ENCODE measurements at places on chromosomes 16 and 17. TPM values are rescaled to one million over a fixed set of nuclear protein-coding genes. Genes with fewer than 3 reads are reported as not detected.

Gene KRT27
- not detected for total RNA-seq

Gene GRB2
- 181 TPM for total RNA-seq

Gene CTRB1
- total RNA-seq = not detected

Gene MAP1LC3B
- total RNA-seq = 49.9 TPM

Gene ITFG1
- total RNA-seq = 26.2 TPM

Gene ELOB
- total RNA-seq = 305 TPM

Gene DNAH2
- total RNA-seq = 0.23 TPM

Gene PLCD3
- total RNA-seq = 4.6 TPM

Gene CDH3
- not detected for total RNA-seq

Gene KRTAP16-1
- total RNA-seq = not detected

Measured in activated CD8-positive, alpha-beta memory T cell treated with anti-CD3 and anti-CD28 coated beads for 36 hours (primary cell).